HS-27A (cell line): ENCODE measurements at places on chromosomes 1 and 21.

GRCh38 chr1:22133247-22133930, 9.5 kb downstream of the WNT4 start:
- no peak for DNase-seq

- no peak for DNase-seq
Observed at GRCh38 chr1:34511802-34512201, 243.0 kb upstream of the GJB5 start.

GRCh38 chr1:212355230-212355969, 59.3 kb downstream of the PACC1 start:
- no peak for DNase-seq

- DNase-seq, result no peak
Observed at GRCh38 chr1:219261454-219261853, 87.8 kb downstream of the LYPLAL1 start.

GRCh38 chr1:221637641-221638041, 104.2 kb downstream of the DUSP10 start:
- DNase-seq, result no peak

DNA sequence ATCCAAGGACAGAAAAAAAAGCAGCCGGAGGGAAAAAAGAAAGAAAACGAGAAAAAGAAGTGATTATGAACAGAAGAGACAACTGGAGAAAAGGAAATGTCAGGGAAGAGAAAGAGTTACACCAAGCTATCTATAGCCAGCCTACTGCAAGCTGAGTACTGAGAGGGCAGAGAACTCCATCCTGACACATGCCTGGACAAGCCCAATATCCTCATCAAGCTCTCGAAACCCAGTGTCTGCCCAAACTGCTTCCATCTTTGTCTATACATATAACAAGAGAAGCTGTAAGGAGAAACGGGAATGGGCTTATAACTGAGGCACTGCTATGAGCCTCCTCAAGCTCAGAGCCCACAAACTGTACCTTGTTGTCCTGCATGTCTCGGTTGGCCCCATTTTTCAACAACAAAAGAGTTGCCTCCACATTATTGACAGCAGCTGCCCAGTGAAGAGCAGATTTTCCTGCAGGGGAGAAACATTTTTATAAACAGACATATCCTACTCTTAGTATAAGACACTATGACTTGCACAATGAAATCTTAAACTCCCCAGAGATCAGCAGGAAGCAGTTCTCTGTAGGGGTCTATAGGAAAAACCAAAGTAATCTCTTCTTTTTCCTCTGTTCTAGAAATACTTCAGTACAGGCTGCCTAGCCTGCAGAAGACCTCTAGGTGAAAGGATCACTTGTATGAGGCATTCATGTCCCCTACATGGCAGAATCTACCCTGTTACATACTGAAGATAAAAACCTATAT, 21.2 kb upstream of the ADAM30 start:
- DNase-seq, result no peak

DNA sequence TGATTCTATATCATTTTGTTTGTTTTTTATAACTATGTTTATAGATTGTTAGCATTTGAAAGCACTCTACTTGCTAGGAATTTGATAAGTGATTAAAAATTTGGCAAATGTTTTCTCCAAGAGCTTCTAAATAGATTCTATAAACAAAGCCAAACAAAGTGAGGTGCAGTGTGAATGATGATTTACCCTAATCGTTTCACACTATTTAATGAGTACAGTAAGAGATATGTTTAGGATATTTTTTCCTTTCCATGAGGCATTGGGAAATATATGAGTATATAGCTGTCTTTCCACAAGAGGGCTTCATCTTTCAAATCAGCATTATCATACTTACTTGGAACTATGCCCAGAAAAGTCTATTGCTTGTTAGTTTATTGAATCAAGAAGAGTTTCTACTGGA, 277.0 kb upstream of the BRINP3 start:
- no peak for DNase-seq

GRCh38 chr21:29372063-29372802, 73.5 kb downstream of the BACH1 start:
- peak; percentile 72 for DNase-seq

- DNase-seq, result peak; percentile 69
Observed at GRCh38 chr1:10074059-10074851, 41.5 kb downstream of the UBE4B start.

DNA sequence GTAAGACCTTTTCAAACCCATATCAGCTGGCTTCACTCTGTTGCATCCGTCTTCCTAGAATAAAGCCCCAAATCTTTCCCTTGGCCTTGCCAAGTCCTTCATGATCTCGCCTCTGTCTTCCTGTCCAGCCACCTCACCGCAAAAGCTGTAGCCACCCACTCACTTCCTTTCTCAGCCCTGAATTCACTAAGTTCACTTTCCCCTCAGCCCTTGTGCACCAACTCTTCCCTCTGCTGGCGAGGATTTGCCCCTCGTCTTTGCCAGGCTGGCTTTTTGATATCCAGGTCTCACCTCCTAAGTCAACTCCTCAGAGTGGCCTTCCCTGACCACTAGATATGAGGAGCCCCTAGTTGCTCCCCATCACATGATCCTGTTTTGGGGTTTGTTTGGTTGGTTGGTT, 3.9 kb upstream of the COL16A1 start:
- DNase-seq, result no peak

- DNase-seq, result no peak
Observed at GRCh38 chr1:227949954-227950734, 2.4 kb upstream of the WNT9A start.

DNA sequence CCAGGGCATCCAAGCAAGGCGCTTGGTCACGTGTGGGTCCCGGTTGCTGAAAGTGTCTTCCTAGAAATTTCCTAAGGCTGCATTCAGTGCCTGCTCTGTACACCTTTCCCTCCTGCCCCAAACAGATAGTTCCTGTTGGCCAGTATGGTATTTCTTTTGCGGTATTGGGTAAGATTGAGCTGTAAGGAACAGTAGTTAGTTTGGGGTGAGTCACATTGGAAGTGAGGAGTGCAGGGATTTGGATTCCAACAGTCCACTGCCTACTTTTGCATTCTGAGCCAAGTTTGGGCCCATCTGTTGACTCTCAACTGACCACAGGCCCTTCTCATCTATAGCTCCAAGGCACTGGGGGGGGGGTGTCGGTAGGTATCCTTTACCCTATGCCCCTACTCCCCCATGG, 83.4 kb downstream of the MAP3K21 start:
- no peak for DNase-seq

- DNase-seq, result no peak
Observed at GRCh38 chr21:45876381-45877170, 105.0 kb upstream of the COL6A1 start.

DNA sequence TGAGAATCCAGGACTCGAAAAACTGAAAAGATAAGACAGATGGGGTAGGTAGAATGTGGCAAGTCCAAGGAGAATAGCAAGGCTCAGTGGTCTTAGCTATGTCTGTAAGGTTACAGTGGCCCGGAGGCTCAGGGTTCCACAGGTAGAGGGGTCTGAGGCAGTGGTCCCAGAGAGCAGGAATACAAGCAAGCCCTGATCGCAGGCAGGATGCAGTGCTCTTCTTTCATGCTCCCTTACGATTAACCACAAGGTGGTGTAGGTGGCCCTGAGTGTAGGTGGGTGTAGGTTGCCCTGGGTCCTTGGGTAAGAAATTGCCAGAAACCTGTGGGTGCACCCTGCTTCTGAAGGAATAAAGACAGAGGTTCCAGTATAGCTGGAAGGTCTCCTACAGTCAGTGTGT, 99.1 kb upstream of the RAB3GAP2 start:
- DNase-seq, result no peak

GRCh38 chr21:45145146-45145545, 70.8 kb downstream of the ADARB1 start:
- DNase-seq, result no peak

- no peak for DNase-seq
Observed at GRCh38 chr21:29521872-29522271, 223.2 kb downstream of the BACH1 start.

DNA sequence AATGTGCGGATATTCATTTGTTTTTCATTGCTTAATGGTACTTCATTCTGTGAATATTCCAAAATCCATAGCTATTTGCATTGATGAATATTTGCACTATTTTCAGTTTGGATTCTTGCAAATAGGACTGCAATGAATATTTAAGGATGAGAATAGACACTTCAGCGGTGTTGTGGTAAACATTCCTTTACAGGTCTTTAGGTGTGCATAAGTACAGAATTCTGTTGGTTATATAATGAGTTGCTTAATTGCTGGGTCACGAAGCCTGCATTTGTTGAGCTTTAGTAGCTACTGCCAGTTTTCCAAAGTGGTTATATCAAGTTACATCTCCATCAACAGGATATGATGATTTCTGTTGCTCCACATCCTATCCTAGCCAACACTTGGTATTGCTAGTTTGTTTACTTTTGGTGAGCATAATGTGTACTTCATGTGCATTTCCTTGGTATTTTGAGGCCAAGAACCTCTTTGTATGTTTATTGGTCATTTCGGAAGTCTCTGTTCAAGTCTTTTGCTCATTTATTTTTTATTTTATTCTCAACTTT, 64.2 kb upstream of the CYYR1 start:
- DNase-seq, result no peak

DNA sequence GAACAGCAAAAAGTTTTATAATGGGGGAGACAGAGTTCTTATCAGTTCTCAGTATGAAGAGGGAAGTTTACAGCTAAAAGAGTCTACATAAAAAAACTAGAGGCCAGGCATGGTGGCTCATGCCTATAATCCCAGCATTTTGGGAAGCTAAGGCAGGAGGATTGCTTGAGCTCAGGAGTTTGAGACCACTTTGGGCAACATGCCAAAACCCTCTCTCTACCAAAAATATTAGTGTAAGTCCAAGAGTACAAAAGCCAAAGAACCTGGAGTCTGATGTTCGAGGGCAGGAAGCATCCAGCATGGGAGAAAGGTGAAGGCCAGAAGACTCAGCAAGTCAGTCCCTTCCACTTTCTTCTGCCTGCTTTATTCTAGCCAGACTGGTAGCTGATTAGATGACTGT, 35.0 kb upstream of the ROR1 start:
- no peak for DNase-seq

DNA sequence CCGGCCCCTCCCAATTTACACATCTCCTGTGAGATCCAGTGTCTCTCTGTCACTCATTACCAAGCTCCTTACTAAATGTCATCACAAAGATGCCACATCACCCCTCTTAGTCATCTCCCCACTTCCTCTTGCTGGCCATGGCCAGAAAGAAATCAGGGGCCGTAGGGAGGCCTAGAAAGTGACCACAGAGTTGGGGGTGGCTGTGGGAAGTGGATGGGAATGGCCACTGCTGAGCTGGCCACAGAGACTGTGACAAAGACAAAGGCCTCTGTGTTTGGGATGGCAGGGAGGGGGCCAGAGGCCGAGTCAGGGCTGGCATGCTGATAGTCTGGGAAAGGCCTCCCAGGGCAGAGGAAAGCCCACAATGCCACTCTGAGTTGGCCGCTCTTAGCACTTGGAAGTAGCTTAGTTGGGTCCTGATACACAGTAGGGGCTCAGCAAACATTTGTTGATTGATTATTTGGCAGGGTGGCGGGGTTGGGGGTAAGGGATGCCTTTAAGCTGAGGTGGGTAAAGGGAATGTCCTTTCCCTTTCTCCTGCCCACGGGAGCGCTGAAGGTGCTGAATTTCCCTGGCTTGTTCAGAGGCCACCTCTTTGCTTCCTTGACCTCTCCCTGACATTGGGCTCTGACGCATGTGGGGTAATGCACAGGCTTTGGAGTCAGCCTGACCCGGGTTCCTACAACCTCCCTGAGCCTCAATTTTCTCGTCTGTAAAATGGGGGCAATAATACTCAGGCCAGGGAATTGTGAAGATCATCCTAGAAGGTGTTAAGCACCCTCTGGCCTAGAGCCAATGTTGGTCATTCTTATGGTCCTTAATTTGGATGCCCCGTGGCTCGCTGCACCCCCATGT, 13.2 kb downstream of the NAV1 start:
- no peak for DNase-seq

GRCh38 chr1:176466514-176466913, 3.5 kb downstream of the PAPPA2 start:
- no peak for DNase-seq
